ENCODE measurements at places on chromosomes 2 and 18. TPM values are rescaled to one million over a fixed set of nuclear protein-coding genes. Genes with fewer than 3 reads are reported as not detected.

DNA sequence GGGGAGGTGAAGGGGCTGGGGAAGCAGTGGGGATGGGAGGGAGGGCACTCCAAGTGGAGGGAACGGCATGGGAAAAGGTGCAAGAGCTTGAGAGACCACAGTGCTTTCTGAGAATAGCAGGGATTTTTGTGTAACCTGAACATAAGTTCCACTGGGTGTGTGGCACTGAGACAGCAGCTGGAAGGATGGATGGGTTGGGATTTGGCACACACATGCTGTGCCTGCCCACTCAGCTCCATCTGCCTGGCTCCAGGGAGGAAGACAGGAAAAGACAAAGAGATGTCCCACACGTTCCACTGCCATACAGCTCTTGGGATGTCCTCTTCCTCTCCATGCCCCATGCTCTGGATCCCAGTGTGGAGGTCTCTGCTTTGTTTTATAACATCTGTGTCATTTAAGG, 114.1 kb upstream of the TEX51 start:
- no peak overlapping the region for H3K27ac ChIP-seq
- H3K27me3 ChIP-seq, result no peaks in the 10 kb centered on the region
- no peak for DNase-seq
- no peak overlapping the region for H3K4me3 ChIP-seq
- no peaks in the 10 kb centered on the region for H3K36me3 ChIP-seq

DNA sequence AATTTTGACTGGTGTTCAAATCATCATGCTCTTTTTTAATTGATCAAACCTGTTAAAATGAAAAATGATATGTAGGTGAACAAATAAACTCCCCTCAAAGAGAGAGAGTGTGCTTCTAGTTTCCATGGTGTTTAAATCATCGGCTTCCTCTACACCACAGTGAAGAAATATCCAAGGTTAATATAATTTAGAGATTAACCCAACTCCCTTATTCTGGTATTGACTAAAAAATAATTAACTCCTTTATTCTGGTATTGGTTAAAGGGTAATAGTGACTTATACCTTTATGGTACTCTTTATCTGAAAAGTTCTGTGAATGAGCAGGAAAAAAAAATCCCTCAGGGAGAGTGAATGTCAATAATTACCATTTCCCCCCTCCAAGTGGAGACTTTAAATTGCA, 93.1 kb downstream of the SPATS2L start:
- H3K4me1 ChIP-seq, result peaks cover 4% of the 10 kb centered on the region
- no peak for DNase-seq
- H3K27me3 ChIP-seq, result no peaks in the 10 kb centered on the region
- H3K36me3 ChIP-seq, result no peaks in the 10 kb centered on the region
- no peak overlapping the region for H3K27ac ChIP-seq

Gene VWA3B
- 3.2 TPM for total RNA-seq

DNA sequence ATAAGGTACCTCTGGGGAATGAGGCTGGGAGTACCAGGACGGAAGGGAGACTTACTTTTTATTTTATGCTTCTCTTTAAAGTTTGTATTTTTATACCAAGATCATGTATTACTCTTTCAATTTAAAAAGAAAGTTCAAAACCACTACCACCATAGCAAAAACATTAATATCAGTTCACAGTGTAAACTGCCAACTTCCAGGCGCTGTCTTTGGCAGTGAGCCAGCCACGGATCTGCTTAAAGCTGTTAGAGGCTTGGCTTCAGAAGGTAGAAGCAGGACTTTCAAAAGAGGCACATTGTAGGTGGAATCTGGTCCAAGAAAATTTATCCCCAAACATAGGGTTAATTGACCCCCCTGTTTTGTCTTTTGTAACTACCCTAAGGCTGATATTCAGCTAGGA, 74.8 kb downstream of the B3GNT2 start:
- H3K4me1 ChIP-seq, result no peaks in the 10 kb centered on the region
- H3K27ac ChIP-seq, result no peak overlapping the region
- no peak overlapping the region for H3K4me3 ChIP-seq
- DNase-seq, result no peak

DNA sequence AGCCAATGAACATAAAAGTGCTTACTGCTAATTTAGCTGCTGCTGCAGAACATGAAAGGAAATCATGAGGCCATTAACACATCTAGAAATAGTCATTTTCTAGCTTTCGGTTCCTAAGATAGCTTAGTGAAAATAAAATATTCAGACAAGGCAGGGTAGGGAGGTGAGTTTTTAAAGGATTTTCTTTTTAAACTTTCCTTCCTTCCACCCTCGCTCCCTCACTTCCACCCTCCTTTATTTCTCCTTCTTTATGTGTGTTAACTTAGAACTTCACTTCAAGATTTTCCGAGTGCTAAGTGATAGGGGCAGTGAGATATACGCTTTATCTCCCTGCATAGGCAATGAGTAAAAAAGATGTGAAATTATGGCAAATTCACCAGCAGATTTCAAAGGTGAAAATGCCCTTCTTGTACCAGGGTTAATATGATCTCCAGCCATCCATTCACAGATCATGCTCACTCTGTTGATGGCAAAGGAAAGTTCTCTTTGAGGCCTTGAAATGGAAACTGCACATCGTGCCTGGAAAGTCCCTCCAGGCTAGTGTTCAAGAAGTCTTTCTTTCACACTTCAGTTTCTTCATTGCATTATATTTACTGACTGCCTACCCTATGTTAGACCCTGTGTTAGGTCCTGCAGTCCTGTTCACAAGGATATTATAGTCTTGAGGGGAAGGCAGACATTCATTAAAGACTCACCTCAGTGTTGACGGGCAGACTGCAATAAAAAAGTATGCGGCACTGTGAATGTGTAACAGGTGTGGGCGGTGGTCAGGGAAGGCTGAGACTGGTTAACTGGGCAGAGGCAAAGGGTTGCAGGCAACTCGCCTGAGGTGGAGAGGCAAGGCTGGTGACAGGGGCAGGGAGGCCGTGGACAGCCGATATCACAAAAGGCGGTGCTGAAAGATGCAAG, 200.8 kb downstream of the PLCL1 start:
- no peak for DNase-seq
- H3K36me3 ChIP-seq, result no peaks in the 10 kb centered on the region
- no peaks in the 10 kb centered on the region for H3K4me1 ChIP-seq

DNA sequence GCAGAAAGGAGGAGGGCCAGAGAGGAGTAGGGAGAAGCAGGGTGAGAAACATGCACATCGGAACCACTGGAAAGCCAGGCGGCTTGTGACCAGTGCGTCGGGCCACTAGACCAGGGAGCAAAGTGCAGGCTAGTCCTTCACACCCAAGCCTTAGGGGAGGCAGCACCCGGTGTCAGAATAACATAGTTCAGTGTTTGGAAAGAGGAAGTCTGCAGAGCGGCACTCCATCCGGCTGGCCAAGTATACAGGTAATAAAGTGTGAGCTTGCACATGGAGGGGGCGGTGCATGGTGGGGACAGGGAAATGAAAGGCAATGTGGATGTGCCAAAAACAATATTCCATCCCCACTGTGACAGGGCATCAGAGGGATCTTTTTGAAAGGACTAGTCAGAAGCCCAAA, 69.7 kb downstream of the ZNF521 start:
- H3K4me3 ChIP-seq, result no peak overlapping the region
- no peaks in the 10 kb centered on the region for H3K4me1 ChIP-seq
- peak; percentile 22 for DNase-seq
- H3K27me3 ChIP-seq, result no peaks in the 10 kb centered on the region
- no peaks in the 10 kb centered on the region for H3K36me3 ChIP-seq
- no peak overlapping the region for H3K27ac ChIP-seq

DNA sequence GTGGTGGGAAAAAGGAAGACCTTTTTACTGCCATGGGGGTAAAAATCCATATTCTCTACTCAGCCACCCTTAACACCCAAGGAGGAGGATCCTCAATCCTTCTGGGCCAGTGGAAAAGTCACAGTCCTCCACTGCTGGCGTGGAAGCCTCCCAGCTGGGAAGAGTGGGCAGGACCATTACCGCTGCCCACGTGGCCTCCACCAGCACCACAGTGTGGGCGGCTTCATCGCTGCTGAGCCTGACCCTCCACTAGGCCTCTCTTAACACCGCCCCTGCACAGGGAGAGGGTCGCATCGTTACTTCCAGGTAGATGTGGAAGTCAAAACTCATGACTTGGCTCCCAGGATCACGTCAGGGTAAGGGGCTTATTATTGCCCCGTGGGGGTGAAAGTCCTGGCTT, 656.5 kb downstream of the SUCLG1 start:
- H3K27ac ChIP-seq, result no peak overlapping the region
- DNase-seq, result no peak
- H3K4me1 ChIP-seq, result no peaks in the 10 kb centered on the region

GRCh38 chr2:139492131-139492680, 712.0 kb upstream of the NXPH2 start:
- no peaks in the 10 kb centered on the region for H3K4me1 ChIP-seq
- no peak overlapping the region for H3K27ac ChIP-seq
- no peaks in the 10 kb centered on the region for H3K36me3 ChIP-seq
- no peaks in the 10 kb centered on the region for H3K27me3 ChIP-seq
- no peak for DNase-seq
- H3K4me3 ChIP-seq, result no peak overlapping the region
